ENCODE measurements at places on chromosomes 7 and 10. TPM values are rescaled to one million over a fixed set of nuclear protein-coding genes. Genes with fewer than 3 reads are reported as not detected.

- no peaks in the 10 kb centered on the region for H3K4me1 ChIP-seq
- no peaks in the 10 kb centered on the region for H3K27me3 ChIP-seq
- no peak overlapping the region for H3K27ac ChIP-seq
- DNase-seq = no peak
Observed at GRCh38 chr7:41313171-41313570, 389.7 kb downstream of the INHBA start.

DNA sequence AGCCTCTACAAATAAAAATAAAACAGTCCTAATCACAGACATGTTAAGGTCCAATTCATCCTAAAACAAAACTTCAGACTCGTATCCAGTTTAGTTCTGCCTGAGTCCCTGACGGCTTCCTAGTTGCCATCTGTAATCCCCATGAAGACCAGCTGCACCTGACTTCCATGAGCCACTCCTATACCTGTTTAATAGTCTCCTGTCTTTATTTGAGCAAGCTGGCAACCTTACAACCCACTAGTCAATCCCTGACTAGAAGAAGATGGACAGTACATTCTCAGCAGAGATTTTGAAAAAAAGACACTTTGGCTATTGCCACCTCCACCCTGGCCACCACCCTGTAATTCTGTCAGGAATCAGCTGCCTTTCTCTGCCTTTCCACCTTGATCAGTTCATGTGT, 197.7 kb downstream of the HIBADH start:
- H3K36me3 ChIP-seq = no peaks in the 10 kb centered on the region
- no peaks in the 10 kb centered on the region for H3K4me1 ChIP-seq
- H3K27me3 ChIP-seq = no peaks in the 10 kb centered on the region
- no peak for DNase-seq
- no peak overlapping the region for H3K4me3 ChIP-seq

DNA sequence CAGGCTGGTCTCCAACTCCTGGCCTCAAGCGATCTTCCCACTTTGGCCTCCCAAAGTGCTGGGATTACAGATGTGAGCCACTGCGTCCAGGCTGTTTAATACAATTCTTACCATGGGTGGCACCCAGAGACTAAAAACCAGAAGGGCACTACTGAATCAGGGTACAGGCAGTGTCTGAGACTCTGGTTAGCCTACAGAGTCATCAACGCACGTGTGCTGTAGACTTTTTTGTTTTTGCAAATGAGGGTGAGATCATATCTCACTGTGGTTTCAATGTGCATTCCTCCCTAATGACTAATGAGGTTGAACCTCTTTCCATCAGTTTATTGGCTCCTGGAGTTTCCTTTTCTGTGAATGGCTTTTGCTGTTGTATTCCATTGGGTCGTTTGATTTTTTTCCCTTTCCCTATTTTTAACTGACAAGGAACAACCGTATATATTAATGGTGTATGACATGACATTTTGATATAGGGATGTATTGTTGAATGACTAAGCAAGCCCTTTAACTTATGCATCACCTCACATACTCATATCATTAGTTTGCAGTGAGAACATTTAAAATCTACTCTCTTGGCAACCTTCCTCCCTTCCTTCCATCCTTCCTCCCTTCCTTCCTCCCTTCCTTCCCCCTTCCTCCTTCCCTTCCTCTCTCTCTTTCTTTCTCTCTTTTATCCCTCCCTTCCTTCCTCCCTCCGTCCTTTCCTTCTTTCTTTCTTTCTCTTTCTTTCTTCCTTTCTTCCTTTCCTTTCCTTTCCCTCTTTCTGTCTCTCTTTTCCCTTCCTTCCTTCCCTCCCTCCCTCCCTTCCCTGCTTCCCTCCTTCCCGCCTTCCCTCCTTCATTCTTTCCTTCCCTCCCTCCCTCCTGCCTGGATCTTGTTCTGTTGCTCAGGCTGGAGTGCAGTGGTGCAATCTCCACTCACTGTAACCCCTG, 9.3 kb upstream of the TMEM270 start:
- no peaks in the 10 kb centered on the region for H3K27me3 ChIP-seq
- H3K4me1 ChIP-seq = peaks cover 3% of the 10 kb centered on the region
- no peak for DNase-seq
- H3K4me3 ChIP-seq = no peak overlapping the region

DNA sequence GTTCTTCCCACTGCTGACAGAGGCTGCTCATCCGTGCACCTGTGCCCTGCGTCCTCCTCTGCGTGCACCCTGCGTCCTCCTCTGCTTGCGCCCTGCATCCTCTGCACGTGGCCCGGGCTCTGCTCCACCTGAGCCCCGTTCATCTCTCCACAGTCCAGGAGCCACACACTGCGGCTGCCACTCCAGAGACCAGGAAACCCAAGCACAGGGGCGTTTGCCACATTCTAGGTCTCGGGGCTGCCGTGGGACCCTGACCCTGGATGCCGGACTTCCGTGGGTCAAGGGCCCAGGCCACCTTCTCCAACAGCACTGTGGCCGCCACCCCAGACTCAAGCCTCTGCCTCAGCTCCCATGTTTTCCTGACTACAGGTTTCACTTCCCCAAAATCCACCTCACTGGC, 460.4 kb downstream of the PTPRN2 start:
- H3K36me3 ChIP-seq = no peaks in the 10 kb centered on the region
- H3K27ac ChIP-seq = no peak overlapping the region
- H3K4me1 ChIP-seq = no peaks in the 10 kb centered on the region

GRCh38 chr10:10489805-10490571, 527.7 kb upstream of the CELF2 start:
- no peak for DNase-seq
- H3K27me3 ChIP-seq = no peaks in the 10 kb centered on the region
- no peak overlapping the region for H3K27ac ChIP-seq

- H3K27ac ChIP-seq = no peak overlapping the region
- no peak for DNase-seq
- no peak overlapping the region for H3K4me3 ChIP-seq
- H3K4me1 ChIP-seq = no peaks in the 10 kb centered on the region
- H3K27me3 ChIP-seq = no peaks in the 10 kb centered on the region
- H3K36me3 ChIP-seq = no peaks in the 10 kb centered on the region
Observed at GRCh38 chr7:124791426-124791825, 25.8 kb upstream of the GPR37 start.

The ZNF425 gene
- 3.8 TPM for total RNA-seq

The NKX1-2 gene
- not detected for total RNA-seq

The TMUB1 gene
- total RNA-seq = 36.1 TPM

The AKR1C2 gene
- 48.2 TPM for total RNA-seq

The ITIH5 gene
- total RNA-seq = 21.6 TPM

The GPR26 gene
- total RNA-seq = not detected

DNA sequence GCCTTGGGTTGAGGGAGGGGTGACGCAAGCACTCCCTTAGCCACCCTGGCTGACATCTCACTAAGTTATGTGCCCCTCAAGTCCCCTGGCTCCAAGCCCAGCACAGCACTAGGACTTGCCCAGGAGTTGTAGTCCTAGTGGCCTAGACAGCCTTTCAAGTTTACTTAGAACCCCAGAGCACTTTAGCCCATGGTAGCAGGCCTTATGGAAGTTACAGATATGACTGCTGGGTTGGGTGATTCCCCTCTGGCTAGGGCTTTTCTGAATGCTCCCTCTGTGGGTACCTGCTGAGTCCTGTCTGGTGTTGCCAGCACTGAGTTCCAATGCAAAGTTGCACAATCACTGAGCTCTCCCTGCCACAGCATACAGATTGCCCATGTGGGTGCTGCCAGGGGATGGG, 83.2 kb downstream of the AHCYL2 start:
- no peak overlapping the region for H3K4me3 ChIP-seq
- peak; percentile 70 for DNase-seq
- no peaks in the 10 kb centered on the region for H3K27me3 ChIP-seq
- no peaks in the 10 kb centered on the region for H3K36me3 ChIP-seq
- peaks cover 11% of the 10 kb centered on the region for H3K4me1 ChIP-seq

DNA sequence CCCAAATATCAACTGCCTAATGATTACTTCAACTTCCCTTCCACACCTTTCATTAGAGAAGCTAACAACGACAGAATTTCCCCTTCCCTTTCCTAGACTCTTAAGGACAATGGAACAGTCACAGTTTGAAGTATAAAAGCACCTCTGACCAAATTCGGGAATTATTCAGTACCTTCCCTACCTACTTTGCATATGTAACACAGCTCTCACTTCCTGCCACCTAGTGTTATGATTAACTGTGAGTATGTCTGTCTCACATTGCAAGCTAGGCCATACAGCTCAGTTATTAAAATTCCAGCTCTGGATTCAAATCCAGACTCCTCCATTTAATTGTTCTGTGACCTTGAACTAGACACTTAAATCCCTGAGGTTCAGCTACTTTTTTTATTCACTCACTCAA, 44.8 kb upstream of the HPSE2 start:
- H3K27me3 ChIP-seq = no peaks in the 10 kb centered on the region
- DNase-seq = no peak
- H3K4me1 ChIP-seq = no peaks in the 10 kb centered on the region
- no peaks in the 10 kb centered on the region for H3K36me3 ChIP-seq
- H3K27ac ChIP-seq = no peak overlapping the region

The TCERG1L gene
- total RNA-seq = 4.3 TPM

- H3K27ac ChIP-seq = no peak overlapping the region
- DNase-seq = no peak
- H3K27me3 ChIP-seq = no peaks in the 10 kb centered on the region
- no peak overlapping the region for H3K4me3 ChIP-seq
Observed at GRCh38 chr10:111206521-111206920, 129.7 kb downstream of the ADRA2A start.

- no peaks in the 10 kb centered on the region for H3K4me1 ChIP-seq
- H3K27ac ChIP-seq = no peak overlapping the region
- no peaks in the 10 kb centered on the region for H3K27me3 ChIP-seq
- DNase-seq = no peak
Observed at GRCh38 chr7:12889391-12889790, 202.0 kb downstream of the ARL4A start.

- no peak for DNase-seq
- H3K4me1 ChIP-seq = no peaks in the 10 kb centered on the region
- no peaks in the 10 kb centered on the region for H3K27me3 ChIP-seq
- no peaks in the 10 kb centered on the region for H3K36me3 ChIP-seq
- H3K27ac ChIP-seq = no peak overlapping the region
- H3K4me3 ChIP-seq = no peak overlapping the region
Observed at GRCh38 chr10:132253092-132253687, 54.6 kb downstream of the STK32C start.

GRCh38 chr7:34757570-34758110, 99.6 kb downstream of the NPSR1 start:
- no peaks in the 10 kb centered on the region for H3K36me3 ChIP-seq
- no peak overlapping the region for H3K27ac ChIP-seq
- H3K27me3 ChIP-seq = no peaks in the 10 kb centered on the region
- no peak for DNase-seq
- no peaks in the 10 kb centered on the region for H3K4me1 ChIP-seq

The SORBS1 gene
- 21.5 TPM for total RNA-seq

The CEP55 gene
- total RNA-seq = not detected

The CAMK2B gene
- total RNA-seq = 18.1 TPM

DNA sequence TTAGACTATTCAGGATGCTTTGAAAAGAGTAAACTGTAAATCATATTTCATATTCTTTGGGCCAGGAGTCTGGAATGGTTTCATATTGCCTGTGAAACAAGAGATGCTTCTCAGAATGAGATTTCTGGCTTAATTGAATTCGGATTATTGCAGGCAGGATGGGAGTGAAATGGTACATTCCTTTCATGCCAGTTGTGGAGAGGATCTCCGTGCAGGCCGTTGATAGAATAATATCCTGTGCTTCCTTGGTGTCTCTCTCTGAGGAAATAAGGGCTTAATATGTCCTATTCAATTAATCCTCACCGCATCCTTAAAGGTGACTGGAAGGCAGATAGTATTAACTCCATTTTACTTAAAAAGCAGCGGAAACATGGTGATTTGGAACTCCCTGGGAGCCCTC, 56.6 kb downstream of the CUX1 start:
- H3K27ac ChIP-seq = no peak overlapping the region
- H3K4me1 ChIP-seq = peaks cover 54% of the 10 kb centered on the region
- no peaks in the 10 kb centered on the region for H3K36me3 ChIP-seq
- no peak for DNase-seq
- no peak overlapping the region for H3K4me3 ChIP-seq

- H3K36me3 ChIP-seq = no peaks in the 10 kb centered on the region
- H3K4me3 ChIP-seq = no peak overlapping the region
- no peak for DNase-seq
- H3K27ac ChIP-seq = no peak overlapping the region
Observed at GRCh38 chr7:157558061-157558460, 221.3 kb downstream of the DNAJB6 start.

DNA sequence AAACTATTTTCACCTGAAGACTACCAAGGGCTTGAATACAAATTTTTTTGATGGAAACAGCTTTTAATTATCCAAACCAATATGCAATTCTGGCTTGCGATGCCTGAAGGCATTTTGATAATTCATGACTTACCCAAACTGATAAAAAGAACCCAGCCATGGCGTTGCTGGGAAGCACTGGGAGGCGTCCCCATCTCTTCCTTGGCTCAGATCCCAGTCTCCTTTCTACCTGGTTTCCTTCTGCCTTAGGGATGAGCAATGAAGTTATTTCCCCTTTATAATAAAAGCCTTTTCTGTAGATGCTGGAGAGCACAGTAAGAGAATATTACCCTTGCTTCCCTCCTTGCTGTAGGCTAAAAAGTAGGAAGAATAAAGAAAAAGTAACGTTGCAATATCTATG, 129.1 kb upstream of the ANK3 start:
- no peaks in the 10 kb centered on the region for H3K36me3 ChIP-seq
- DNase-seq = no peak
- H3K4me3 ChIP-seq = no peak overlapping the region

- H3K27me3 ChIP-seq = no peaks in the 10 kb centered on the region
- no peak overlapping the region for H3K27ac ChIP-seq
- DNase-seq = no peak
- no peaks in the 10 kb centered on the region for H3K36me3 ChIP-seq
- H3K4me3 ChIP-seq = no peak overlapping the region
- H3K4me1 ChIP-seq = no peaks in the 10 kb centered on the region
Observed at GRCh38 chr10:133019651-133020050, 68.1 kb upstream of the ADGRA1 start.

- H3K27me3 ChIP-seq = no peaks in the 10 kb centered on the region
- H3K4me1 ChIP-seq = no peaks in the 10 kb centered on the region
- H3K27ac ChIP-seq = no peak overlapping the region
- DNase-seq = no peak
- no peak overlapping the region for H3K4me3 ChIP-seq
Observed at GRCh38 chr7:6653071-6654003, 16.2 kb downstream of the ZNF316 start.

The SPDYE2B gene
- total RNA-seq = not detected

DNA sequence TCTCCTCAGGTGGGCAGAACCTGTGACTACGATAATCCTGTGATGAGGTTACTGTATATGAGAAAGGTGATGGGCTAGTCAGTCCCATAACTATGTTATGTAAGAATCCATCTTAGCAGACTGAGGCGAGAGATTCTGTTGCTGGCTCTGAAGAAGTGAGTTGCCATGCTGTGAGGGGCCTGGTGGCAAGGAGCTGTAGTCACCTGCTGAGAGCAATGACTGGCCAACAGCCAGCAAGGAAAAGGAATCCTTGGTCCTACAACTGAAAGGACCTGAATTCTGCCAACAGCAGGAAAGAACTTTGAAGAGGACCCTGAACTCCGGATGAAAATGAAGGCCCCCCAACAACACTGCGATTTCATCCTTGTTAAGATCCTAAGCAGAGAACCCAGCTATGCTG, 31.0 kb upstream of the DNAJB12 start:
- H3K4me3 ChIP-seq = no peak overlapping the region
- H3K4me1 ChIP-seq = no peaks in the 10 kb centered on the region
- no peak for DNase-seq

The CALML3 gene
- total RNA-seq = not detected

Data from thyroid gland (tissue), 4 donors.